ENCODE measurements at places on chromosomes 12 and 14.

- DNase-seq, result no peak
Measured at GRCh38 chr12:47155457-47156166, 75.9 kb upstream of the AMIGO2 start.

GRCh38 chr14:76950055-76951020 is 78.2 kb downstream of the IRF2BPL start:
- DNase-seq, result no peak

DNA sequence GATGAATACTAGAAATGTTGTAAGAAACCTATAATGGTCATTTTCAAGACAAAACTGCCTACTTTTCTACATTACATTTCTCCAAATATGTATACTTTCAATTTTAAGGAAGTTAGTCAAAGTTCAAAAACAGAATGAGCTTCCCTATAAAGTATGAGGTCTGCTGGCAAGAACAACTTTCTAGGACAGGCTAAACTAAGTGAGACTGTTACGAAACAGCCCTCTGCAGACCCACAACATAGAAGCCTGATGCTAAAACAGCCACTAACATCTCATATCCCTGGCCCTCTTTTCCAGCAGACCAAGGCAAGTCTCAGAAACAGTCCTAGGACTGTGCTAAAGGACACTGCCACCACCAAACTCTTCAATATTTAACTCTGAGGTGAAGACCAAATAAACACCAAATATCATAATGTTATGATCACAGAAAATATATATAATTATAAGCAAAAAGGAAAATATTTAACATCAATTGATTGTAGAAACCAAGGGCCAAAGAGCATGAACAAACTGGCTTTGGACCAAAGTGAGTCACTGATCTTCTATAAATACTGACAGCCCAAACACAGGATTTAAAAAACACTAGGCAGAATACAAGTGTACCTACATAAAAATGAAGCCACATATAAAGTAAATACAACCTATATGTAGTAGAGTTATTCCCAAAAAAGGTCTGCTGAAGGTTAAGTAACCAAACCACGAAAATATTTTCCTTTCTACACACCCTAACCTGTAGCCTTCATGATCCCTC is 27.7 kb downstream of the PPP4R3A start:
- no peak for DNase-seq

GRCh38 chr12:51792417-51792816 is 56.1 kb downstream of the FIGNL2 start:
- DNase-seq, result no peak

DNA sequence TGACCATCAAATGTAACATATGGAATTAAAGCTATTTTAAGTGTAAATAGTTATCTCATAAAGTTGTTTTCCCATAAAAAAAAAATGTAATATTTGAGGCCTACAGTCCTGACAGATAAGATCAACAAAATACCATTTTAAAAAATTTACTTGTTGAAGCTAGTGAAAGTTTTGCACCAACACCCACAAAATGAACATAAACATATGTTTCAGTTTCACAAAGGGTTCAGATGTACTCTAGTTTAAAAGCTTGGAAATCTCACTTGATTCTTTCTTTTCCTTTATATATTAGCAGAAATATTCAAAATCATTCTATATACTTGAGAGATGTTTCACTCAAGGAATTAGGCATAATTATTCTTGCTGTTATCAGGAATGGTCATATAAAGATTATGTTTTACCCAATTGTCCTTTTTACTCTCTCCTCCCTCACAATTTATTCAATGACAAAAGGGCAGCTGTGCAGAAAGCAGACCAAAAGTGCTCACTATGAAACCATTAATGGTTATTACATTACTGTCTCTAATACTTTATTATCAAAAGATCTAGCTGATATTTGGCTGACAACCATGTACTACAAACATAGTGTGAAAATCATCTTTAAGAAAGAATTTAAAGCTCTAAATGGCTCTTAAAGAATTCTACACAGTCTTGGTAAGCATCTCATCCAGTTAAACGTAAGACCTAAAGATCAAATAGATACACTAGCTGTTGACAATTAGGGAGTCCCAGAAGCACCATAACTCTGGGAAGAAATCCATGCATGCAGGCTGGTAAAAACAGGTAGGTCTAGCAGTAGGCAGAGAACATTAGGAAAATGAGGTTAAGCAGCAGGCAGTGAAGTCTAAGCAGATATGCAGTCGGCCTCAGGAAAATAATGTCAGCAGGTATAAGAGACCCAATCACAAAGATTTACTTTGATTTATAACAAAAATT is 28.8 kb downstream of the KIF21A start:
- DNase-seq, result no peak

GRCh38 chr14:40850191-40850590 is 756.5 kb upstream of the LRFN5 start:
- DNase-seq, result no peak

- no peak for DNase-seq
Measured at GRCh38 chr14:64602826-64603225, 53.1 kb downstream of the PPP1R36 start.

DNA sequence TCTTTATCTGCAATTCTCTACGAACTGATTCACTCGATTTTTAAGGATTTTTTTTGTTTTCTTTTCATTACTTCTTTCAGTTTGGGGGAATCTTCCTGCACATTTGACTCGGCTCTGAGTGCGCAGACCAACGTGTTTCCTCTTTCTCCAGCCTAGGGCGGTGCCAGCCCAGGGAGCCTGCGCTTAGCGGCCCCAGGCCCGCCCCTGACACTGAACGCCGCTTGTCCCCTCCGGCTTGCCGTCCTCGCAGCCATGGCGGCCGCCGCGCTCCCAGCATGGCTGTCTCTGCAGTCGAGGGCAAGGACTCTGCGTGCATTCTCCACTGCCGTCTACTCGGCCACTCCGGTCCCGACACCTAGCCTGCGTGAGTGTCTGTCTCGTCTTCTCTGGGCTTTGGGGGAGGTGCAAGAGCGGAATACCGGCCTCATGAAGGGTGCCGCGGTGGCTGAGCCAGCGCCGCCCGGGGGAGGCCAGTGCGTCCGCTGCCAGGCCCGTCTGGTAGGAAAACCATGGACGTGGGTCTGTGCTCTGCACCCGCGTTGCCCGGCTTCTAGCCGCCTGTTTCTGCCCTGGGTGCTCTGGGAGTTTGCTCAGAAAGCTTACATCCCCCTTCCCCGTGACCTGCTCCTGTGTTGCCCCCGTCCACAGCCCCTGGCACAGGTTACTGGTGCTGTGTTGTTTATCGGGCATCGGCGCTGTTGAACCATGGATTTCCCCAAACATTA is at the start of gene MRPS35:
MRPS35 (plus strand) TSS at position 241 of the 725 bp plus-strand sequence; CDS start at position 253, 12 bp downstream.
- peak; percentile 81 for DNase-seq

DNA sequence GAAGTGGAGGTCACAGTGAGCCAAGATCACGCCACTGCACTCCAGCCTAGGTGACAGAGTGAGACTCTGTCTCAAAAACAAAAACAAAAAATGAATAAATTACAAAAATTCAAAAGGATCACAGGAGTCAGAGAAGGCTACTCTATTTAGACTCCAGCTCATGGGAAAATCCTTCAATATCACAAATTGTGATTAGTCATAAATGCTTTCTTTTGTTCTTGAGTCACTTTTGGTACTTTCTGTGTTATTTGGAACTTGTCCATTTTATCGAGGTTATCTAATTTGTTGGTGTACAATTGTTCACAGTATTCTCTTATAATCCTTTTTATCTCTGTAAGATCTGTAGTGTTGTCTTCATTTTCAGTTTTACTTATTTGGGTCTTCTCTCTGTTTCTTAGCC is 18.9 kb downstream of the ALDH2 start:
- DNase-seq, result no peak

GRCh38 chr14:24147761-24148428 is 597 bp downstream of the RNF31 start:
- no peak for DNase-seq

- no peak for DNase-seq
Measured at GRCh38 chr14:71140157-71140556, 232.9 kb downstream of the PCNX1 start.

GRCh38 chr14:68225321-68225720 is 405.7 kb downstream of the RAD51B start:
- DNase-seq, result no peak

DNA sequence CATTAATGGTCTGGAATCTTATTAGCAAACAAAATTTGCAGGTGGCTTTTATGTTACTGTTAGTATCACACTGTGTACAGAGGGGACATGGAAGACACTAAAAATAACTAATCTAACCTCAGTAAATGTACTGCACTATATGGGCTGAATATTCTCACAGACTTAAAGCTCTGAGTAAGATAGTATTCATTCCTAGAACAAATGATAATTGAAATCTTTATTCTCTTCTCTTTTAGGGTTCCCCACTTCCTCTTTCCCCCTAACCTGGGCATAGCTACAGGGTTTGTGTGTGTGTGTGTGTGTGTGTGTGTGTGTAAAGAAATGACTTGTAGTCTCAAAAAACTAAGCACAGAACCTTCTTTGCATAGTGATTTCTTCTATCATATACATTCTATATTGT is 21.4 kb upstream of the HECTD1 start:
- DNase-seq, result no peak

DNA sequence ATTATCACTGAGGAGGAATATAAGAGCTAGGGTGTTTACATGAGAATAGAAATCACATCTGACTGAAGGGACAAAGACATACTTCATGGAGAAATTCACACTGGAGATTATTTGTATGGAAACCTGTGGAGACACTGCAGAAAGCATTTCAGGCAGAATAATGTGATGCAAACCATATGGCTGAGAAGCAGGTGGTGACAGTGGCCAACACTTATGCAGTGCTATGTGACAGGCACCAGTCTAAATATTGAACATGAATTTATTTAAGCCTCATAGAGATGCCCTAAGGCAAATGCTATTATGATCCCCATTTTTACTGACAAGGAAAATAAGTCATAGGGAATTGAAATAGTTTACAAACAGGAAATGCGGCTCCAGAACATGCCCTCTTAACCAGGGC is 16.2 kb downstream of the ALG10B start:
- no peak for DNase-seq

GRCh38 chr12:123242116-123242904 is 9.1 kb downstream of the MTRFR start:
- DNase-seq, result no peak

GRCh38 chr12:23006413-23006812 is 381.4 kb downstream of the ETNK1 start:
- no peak for DNase-seq

DNA sequence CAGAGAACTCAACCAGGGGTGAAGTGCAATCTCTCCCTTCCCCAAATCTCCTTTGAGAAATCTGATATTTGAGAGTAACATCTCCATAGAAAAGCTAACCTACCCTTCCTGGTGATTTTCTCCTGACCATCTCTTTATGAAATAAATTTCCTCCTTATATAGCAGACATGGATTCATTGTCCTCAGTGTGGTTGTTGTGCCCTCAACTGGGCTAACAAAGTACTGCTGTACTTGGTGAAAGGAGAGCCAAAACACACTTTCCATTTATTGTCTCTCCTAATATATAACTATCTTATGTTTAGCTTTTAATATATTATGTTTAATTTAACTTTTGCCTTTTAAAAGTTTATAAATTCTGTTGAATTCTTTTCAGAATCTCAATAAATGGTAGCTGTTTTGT is 65.1 kb upstream of the SLCO1B1 start:
- DNase-seq, result no peak

- no peak for DNase-seq
Measured at GRCh38 chr14:105385698-105386365, 12.5 kb upstream of the TEX22 start.

- no peak for DNase-seq
Measured at GRCh38 chr14:22629361-22629760, 14.8 kb downstream of the OR6J1 start.

GRCh38 chr12:108312693-108313189 is 26.4 kb downstream of the CMKLR1 start:
- no peak for DNase-seq

- DNase-seq, result no peak
Measured at GRCh38 chr12:26741584-26742227, 91.3 kb downstream of the ITPR2 start.

- DNase-seq, result no peak
Measured at GRCh38 chr12:793711-794110, 41.3 kb downstream of the WNK1 start.

GRCh38 chr12:6830286-6830890 is 2.2 kb downstream of the P3H3 start:
- no peak for DNase-seq

DNA sequence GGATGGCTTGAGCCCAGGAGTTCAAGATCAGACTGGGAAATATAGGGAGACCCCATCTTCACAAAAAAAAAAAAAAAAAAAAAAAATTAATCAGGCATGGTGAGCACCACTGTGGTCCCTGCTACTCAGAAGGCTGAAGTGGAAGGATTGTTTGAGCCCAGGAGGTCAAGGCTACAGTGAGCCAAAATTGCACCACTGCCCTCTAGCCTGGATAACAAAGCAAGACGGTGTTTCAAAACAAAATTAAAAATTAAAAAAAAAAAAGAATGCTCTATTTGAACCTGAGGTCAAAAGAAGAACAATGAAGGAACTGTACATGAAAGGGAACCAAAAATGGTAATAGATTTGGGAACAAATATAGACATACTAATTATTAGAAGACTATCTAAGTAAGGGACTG is 40.4 kb downstream of the BMP4 start:
- no peak for DNase-seq

DNA sequence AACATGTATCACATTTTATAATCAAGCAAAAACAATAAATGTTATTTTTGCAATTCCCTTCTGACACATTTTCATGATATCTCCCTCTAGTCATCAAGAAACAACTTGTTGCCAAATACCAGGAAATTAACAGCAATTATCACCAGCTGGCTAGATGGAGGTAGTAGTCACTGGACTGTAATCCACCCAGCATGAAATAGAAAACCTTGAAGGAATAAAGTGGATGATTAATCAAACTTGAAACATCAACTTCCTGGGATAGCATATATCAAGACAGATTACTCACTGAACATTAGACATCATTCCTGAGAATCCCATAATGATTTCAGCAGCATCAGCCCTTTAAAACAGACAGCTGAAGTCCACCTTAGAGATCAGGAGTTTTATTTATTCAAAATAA is 259.0 kb downstream of the CCDC59 start:
- DNase-seq, result no peak

- DNase-seq, result no peak
Measured at GRCh38 chr14:99554757-99555531, 49.1 kb downstream of the CCDC85C start.

DNA sequence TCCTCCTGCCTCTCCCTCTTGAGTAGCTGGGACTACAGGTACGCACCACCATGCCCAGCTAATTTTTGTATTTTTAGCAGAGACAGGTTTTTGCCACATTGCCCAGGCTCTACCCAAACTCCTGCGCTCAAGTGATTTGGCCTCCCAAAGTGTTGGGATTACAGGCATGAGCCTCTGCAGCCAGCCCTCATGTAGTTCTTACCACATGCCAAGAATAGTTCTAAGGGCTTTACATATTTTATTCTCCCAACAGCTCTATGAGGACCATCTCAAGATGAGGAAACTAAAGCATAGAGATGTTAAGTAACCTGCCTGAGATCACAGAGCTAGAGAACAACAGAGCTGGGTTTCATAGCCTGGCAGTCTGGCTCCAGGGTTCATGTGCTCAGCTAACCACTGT is 37.9 kb upstream of the ALDH2 start:
- no peak for DNase-seq

GRCh38 chr12:25186038-25186787 is 8.7 kb downstream of the DNAI7 start:
- DNase-seq, result no peak

GRCh38 chr12:30506411-30506810 is 189.3 kb downstream of the IPO8 start:
- DNase-seq, result no peak

- DNase-seq, result no peak
Measured at GRCh38 chr14:71579331-71579730, 352.9 kb upstream of the RGS6 start.

- no peak for DNase-seq
Measured at GRCh38 chr12:21888276-21888863, 52.9 kb downstream of the ABCC9 start.
